ENCODE measurements at places on chromosomes 11 and 22.

GRCh38 chr11:115364896-115365295, 139.3 kb downstream of the CADM1 start:
- DNase-seq = no peak

DNA sequence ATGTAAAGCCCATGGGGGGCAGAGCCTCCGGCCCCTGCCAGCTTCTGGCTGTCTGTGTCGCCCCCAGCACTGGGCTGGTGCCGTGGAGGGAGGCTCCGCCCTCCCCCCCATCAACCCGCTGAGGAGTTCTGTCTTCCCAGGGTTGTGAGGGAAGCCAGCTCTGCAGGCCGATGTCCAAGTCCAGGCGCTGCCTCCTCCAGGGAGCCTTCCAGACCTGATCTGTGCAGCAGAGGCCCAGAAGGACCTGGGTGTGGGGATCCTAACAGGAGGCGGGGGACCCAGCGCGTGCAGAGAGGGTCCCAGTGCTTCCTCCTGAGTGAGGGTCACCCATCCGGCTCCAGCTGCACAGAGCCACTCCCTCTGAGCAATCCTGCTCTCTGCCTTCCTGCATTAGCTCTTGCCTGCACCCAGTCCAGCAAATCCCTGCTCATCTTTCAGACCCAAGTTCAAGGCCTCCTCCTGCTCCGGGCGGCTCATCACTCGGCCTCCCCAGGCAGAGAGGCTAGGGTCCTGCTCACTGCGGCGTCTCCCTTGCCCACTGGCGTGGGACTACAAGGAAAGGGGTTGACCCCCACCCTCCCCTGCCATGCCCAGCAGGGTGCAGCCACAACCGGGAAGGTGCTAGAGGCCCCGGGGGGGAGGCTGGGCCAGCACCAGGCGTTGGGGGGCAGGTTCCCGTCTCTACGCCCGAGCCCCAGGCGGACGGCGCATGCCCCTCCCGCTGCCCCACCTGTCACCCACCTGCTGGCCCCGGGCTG, 16.4 kb downstream of the PRR33 start:
- DNase-seq = no peak

DNA sequence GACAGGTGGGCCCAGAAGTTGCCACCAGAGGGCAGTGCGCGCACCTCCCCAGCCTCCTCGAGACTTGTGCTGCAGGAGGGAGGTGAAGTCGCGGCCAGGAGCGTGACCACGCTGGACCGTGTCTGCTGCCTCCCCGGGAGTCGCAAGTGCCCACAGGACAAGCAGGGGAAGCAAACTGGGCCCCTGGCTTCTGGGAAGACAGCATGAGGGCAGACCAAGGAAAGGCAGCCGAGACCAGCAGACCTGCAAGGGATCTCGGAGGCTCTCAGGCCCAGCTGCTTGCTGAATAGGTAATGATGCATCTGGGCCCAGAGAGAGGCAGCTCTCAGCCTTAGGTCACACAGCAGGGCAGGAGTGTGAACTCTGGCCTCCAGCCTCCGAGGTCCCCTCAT, 17.0 kb upstream of the IL2RB start:
- peak; percentile 82 for DNase-seq

DNA sequence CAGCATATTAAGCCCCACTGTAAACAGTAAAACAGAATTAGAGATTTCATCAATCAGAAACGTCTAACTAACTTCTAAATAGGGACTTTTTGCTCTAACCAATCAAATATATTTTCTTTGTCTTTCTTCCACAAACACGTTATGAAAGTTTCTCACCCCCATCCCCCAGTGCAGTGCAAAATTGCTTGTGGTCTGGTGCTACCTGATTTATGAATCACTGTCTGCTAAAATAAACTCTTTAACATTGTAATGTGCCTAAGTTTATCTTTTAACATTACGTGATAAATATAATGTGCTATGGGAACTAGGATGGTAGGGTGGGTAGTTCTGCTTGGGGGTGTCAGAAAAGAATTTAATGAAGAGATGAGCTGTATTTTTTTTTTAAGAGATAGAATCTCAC, 47.3 kb upstream of the SLC5A1 start:
- no peak for DNase-seq

- DNase-seq = no peak
These were observed 43.0 kb downstream of the BTG4 start for GRCh38 chr11:111469200-111469599.

- DNase-seq = no peak
These were observed 14.0 kb downstream of the SERPINH1 start for GRCh38 chr11:75576017-75576416.

DNA sequence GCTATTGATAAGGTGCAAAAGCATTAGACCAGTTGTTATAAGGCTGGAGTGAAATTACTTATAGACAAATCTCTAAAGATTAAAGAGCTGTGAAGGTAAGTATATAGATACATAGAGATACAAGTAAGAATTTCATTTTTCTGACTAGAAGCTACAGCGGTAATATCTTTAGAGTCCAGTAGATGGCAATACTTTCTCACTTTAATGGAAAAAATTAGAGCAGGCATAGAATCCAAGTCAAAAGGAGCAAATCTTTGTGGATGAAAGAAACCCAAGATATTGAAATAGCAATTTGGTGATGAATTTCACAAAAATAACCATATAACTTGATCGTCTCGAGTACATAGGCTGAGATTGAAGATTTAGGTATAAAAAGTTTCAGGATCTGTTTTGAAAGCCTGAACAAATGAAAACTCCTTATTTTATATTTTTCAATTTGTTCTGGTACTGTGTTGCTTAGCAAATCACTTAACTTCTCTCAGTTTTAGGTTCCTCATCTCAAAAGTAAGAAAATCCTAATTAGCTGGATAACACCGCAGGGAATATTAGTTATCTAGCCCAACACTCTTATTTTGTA, 81.9 kb downstream of the UVRAG start:
- DNase-seq = no peak

GRCh38 chr11:132202621-132203020, 832.2 kb downstream of the NTM start:
- no peak for DNase-seq

GRCh38 chr11:128564642-128565245, 22.6 kb downstream of the ETS1 start:
- DNase-seq = no peak

DNA sequence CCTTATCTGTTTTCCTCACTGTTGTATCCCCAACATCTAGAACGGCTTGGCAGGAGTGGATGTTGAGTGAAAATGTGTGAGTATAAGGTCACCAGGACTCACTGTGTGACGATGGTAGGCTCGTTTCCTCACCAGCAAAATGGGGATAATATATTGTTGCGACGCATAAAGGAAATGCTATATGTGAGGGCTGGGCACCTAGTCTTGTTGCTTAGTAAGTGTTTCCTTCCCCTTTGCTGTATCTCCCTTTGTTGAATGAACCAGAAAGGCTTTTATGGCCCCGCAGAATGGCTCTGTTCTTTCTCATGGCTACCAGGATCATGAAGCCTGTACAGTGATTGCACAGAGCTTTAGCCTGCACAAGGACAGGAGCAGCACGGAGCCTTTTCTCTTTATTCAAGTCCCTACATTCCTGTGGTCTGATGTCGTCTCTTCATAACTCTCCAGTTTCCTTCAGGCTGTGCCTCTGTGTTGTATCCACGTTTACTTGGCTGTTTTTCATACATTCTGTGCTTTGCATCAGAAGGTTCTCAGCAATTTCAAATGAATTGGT, 5.4 kb downstream of the TNRC6B start:
- DNase-seq = no peak

- no peak for DNase-seq
These were observed 25.7 kb downstream of the ARHGEF17 start for GRCh38 chr11:73333640-73334383.
